ENCODE measurements at places on chromosomes 5 and 9.

GRCh38 chr5:37667846-37668245, 172.0 kb downstream of the GDNF start:
- no peak for DNase-seq

- no peak for DNase-seq
Measured at GRCh38 chr9:104606152-104606551, 725 bp upstream of the OR13C2 start.

DNA sequence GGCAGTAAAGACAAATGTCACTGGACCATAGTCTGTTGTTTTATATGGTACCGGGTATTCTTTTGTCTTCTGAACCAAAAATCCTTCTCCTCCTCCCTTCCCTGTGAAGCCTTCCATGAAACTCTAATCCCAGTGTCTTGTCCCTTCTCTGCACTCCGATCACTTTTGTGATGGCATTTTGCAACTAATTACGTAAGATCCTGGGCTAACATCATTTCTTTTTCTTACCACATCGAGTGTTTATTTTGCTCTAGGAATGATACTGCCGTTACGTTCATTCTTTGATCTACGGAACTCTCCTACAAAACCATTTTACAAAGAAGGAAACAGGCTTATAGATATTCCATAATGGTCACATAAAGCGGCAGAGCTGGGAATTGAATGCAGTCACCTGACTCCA, 33.7 kb downstream of the SNX18 start:
- DNase-seq: no peak

DNA sequence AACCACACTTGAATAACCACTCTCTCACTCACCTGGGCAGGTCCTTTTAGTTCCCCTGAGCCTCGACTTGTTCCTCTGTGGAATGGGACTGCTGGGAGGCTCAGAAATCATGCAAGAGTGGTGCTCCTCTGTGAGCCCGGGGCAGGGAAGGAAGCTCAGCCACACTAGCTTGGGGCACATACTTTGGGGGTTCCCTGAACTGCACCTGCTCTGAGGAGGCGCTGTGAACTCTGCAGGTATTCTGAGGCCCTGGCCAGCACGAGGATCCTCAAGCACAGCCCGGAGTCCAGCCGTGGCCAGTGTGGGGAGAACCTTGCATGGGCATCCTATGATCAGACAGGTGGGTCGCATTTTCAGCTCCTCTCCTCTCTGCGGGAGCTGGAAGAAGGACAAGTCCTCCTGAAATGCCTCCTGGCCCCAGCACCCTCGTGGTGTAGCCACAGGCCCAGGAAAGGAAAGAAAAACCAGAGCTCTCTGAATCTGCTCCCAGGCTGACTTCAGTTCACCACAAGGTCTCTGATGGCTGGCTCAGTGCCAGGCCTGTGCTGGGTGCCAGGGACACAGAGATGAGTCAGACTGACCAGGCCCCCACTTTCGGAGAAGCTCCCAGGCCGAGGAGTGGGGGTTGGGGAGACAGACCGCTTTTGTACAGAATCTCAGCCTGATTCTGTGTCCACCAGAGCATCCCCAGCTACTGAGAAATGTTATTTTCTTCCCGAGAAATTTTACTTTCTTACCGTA, 11.9 kb downstream of the GLIPR2 start:
- DNase-seq: peak; percentile 99

GRCh38 chr5:82351754-82352145, 73.6 kb upstream of the RPS23 start:
- DNase-seq: no peak

- no peak for DNase-seq
Measured at GRCh38 chr5:96952118-96952750, 16.4 kb downstream of the LNPEP start.

GRCh38 chr9:98806394-98807035, 955 bp upstream of the GALNT12 start:
- no peak for DNase-seq

GRCh38 chr5:134122530-134122929, 8.0 kb downstream of the TCF7 start:
- no peak for DNase-seq

GRCh38 chr5:138458384-138458783, 6.9 kb upstream of the EGR1 start:
- no peak for DNase-seq

DNA sequence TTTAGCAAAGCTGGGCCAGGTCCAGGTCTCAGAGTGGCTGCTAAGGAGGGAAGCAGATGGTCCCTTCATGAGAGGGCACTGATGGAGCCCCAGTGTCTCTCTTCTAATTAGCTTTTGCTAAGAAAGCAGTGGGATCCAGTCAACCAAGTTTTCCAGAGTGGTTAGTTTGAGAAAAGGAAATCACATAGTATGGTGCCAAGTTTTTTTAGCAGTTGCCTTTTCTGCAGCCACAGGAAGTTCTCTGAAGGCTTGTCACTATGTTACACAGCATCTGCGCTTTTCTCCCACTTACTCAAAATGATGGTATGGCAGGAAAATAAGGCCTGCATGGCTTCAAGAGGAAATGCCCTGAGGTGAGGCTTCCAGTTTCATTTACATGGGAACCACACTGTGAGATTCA, 331.5 kb upstream of the ZNF462 start:
- DNase-seq: no peak

- DNase-seq: peak; percentile 79
Measured at GRCh38 chr9:110942522-110942921, 95.7 kb downstream of the LPAR1 start.

- DNase-seq: no peak
Measured at GRCh38 chr9:86601697-86602096, 247.5 kb upstream of the TUT7 start.

DNA sequence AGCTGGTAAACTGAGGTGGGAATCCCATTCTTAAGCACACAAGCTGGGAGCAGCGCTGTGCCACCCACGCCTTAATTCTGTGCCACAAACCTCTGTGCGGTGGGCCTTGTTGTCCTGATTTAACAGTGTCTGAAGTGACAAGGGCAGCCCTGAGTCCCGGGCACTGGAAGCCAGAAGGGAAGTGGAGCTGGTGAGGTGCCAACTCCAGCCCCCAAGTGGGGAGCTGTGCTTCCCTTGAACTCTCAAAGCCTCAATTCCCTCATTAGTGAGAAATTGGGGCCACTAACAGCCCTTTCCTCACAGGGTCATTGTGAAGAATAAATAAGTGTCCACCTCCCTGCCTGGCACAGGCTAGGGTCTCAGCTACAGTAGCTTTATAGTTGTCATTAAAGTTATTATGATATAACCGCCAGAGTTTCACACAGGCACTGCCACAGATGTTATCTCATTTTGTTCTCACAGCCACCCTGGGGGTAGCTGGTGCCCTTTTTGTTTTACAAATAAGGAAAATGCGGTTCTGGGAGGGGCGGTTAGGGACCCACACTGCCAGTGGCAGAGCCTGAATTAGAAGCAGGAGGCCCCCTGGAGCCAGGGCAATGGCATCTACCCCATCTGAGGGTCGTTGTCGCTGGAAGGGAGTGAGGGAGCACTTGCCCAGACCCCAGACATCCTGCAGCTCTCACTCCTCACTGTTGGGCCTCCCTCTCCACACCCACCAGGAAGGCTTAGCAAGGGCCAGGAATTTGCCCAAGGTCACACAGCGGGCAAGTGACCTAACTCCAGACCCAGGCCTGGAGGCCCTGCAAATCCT, 2.1 kb upstream of the TLX3 start:
- DNase-seq: no peak

DNA sequence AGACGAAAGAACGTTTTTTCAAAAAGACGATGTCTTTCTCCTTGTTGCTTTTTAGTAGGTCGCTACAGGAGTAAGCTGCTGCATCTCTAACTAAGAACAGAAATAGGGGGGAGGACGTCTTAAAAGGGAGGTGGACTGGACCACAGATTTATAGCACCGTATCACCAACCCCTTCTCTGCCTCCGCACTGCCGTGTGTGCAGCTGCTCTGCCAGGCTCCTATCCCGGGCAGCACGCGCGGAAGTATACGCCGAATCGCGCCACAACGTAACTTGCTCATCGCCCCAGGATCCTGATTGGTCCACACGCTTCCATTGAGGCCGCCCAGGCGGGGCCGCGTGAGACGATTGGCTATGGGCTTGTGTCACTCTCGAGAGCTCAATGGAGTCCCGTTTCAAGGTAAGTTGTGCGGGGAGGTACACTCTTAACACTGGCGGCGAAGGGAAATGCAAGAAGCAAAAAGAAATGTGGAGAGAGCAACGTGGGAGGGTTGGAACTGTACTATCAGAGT, at the start of gene ELAVL2:
Gene ELAVL2, minus strand, starts transcription at position 121 of the 510 bp plus-strand sequence. CDS start 64,006 bp downstream, outside the sequence.
- no peak for DNase-seq

Measured in HS-27A (cell line).